ENCODE measurements at places on chromosomes 4 and X.

DNA sequence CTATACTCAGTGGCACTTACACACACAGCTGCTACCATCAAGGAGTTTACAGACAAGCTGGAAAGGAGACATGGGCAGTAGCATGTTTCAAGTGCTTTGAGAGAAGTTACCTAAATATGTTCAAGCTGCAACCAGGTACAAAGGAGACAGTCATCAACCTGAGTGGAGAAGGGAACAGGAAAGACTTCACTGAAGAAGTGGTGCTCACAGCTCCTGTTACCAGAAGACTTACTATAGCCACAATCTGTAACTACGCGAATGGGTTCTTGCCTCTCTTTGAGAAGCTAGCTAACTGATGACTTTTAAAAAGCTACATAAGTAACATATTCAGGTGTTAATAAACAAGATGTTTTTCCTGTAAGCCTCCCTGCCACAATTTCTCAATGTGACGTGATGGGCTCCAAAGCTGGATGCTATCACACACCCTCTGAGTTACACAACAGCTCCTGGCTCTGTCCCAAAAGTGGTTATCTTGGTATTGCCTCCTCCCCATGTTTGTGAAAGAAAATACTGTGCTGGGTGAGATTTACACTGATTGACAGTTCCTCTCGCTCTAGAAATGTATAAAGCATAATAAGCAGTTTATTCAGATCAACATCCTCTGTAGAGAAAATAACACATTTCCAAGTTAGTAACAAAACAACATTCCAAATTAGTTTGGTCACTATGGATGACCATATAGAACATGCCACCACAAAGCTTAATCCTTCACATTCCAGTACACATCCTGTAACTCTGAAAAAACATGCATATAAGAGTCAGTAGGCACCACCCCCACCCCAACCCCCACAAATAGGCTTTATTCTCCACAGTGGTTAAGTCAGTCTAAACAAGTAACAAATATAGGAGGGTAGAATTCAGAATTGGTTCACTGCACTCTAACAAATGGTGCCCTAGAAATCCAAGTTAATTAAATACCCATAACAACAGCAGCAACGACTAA is 81.8 kb downstream of the FRYL start:
- no peak for DNase-seq

DNA sequence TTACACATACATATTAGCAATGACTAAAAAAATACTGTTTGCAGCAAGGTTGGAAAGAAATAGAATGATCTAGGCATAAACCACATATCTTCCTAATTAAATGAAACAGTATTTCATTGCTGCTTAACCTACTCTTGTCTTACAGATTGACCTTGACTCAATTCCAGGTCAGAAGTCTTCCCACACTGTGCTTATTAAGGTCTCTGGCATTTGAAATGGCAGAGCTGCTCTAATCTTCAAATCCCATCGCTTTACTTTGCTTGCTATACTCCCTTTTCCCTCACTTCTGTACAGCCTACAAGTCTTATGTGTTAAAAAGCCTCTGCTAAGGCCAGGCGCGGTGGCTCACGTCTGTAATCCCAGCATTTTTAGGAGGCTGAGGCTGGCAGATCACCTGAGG is 424.5 kb downstream of the RPA4 start:
- DNase-seq = no peak

- no peak for DNase-seq
Observed at GRCh38 chr4:178102139-178102538, 659.9 kb upstream of the AGA start.

- DNase-seq = no peak
Observed at GRCh38 chr4:81698538-81699296, 227.0 kb upstream of the RASGEF1B start.

DNA sequence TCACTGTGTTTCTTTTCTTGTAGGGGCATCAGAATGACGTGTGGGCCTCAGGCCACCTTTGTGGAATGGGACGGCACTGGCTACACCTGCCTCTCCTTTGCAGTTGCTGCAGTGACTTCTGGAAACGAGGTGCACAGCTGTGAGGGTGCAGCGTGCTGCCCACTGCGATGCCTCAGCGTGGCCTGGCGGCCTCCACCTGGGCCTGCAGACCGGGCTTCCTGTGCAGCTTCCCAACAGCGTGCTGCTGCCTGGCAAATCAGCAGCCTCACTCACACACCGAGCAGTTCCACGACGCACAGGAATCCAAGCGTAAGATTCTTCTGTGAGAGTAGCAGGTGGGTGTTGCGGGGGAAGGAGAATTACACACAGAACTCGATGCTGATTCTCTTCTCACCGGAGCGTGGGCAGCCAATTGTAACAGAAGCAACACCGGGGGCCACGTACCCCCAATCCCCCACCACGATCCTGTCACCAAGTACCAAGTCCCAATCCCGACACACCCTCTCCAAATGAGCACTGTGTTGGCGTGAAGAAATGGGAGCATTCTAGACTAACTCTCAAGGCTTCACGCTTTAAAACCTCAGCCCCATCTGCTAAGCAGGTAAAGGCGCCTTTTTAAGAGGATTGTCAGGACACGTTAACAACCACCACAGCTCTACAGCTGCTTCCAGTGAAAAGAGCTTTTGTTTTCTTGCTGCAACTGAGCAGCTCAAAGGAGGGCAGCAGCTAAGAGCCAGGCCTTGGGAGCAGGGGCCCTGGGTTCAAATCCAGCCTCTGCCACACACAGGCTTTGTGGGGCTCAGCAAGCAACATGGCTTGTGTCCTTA is 16.9 kb downstream of the WDR1 start:
- DNase-seq = no peak

All from activated CD8-positive, alpha-beta memory T cell treated with anti-CD3 and anti-CD28 coated beads for 1 hour (primary cell).